Cerebellar nuclear complex (tissue), 1 donor: ENCODE measurements at places on chromosomes 12 and 14.

DNA sequence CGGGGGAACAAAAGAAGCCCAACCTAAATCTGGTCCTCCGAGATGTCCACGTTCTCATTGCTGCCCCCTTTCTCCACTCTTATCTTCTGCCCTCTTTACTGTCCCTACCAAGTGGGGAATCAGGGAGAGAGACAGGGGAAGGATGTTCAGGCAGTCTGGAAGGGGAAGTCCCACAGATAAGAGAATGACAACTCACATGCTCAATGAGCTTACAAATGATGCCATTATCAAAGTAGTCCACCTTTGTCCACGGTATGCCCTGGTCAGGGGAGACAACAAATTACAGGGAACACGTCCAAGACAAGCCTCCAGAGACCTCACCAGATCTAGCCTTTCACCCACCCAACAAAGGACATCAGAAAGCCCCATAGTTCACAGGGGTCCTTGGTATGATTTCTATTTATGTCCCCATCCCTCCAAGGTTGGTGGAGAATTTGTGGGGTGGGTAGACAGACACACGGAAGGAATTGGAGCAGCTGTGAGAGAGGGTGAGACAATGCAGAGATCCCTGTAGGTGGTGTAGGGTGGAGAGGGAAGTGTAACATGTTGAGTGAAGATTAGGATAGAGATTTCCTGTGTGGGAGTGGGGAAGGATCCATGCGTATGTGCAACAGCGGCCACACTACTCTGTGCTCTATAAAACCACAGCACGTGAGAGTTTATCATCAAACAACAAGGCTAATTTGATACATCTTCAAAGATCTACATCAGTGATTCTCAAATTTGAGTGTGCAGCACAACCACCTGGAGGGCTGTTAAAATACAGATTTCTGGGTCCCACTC lies 10.7 kb downstream of the MYO1A start:
- DNase-seq: no peak

- DNase-seq: no peak
Measured at GRCh38 chr12:15777355-15778012, 11.7 kb downstream of the EPS8 start.

GRCh38 chr12:80648881-80649280 lies 58.6 kb upstream of the MYF6 start:
- DNase-seq: no peak

- no peak for DNase-seq
Measured at GRCh38 chr12:836952-837351, 84.6 kb downstream of the WNK1 start.

DNA sequence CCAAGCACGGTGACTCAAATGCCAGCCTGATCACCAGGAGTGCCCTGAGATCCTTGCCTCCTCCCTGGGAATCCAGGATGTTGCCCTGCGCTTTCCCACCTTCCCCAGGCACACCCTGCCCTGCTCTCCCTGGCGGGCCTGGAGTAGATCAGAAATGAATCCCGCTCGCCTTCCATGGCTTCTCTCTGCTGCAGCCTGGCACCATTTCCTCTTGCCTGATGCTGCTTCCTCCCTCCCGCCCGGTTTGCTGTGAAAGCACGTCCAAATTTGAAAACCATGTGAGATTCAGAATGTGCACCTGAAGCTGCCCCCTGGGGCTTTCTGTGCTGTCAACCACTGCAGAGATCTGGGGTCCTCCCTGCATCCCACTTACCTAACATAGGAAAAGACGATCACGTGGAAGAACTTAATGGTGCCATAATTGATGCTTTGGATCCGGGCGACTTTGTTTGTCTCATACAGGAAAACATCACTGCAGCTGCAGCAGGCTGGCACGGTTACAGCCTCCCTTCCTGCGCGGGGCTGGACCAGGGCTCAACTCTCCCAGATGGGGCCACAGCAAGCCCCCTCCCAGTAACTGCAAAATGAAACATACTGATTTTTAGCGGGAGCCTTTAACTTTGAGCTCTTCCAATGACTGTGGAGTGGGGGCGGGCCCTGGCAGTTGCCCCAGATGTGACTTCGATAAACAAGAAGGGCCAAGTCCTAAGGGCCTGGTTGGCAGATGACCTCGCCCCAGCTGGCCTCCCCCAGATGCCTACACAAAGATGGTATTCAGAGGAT lies 24.9 kb upstream of the C12orf76 start:
- no peak for DNase-seq

DNA sequence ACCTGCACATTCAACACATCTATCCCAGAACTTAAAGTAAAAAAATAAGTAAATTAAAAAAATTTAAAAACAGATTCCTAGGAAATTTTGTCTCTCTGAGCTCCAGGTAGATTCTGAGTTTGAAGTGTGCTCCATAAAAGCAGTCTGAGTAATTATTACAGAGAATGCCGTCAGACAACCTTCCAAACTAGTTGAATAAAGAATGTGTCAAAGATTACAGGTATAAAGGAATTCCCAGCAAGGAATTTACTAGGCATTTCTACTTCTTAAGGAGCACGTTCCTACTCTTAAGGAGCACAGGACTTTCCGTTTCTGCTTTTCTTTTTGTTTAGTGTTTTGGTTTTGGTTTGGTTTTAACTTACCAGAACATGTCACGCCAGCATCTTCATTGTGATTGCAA lies 7.1 kb downstream of the CD163 start:
- DNase-seq: no peak
